ENCODE measurements at places on chromosomes 12 and 14. TPM values are rescaled to one million over a fixed set of nuclear protein-coding genes. Genes with fewer than 3 reads are reported as not detected.

GRCh38 chr14:74848768-74849167 lies 27.2 kb downstream of the PROX2 start:
- no peak for DNase-seq

PAPLN gene
- total RNA-seq: 17.3 TPM

DNA sequence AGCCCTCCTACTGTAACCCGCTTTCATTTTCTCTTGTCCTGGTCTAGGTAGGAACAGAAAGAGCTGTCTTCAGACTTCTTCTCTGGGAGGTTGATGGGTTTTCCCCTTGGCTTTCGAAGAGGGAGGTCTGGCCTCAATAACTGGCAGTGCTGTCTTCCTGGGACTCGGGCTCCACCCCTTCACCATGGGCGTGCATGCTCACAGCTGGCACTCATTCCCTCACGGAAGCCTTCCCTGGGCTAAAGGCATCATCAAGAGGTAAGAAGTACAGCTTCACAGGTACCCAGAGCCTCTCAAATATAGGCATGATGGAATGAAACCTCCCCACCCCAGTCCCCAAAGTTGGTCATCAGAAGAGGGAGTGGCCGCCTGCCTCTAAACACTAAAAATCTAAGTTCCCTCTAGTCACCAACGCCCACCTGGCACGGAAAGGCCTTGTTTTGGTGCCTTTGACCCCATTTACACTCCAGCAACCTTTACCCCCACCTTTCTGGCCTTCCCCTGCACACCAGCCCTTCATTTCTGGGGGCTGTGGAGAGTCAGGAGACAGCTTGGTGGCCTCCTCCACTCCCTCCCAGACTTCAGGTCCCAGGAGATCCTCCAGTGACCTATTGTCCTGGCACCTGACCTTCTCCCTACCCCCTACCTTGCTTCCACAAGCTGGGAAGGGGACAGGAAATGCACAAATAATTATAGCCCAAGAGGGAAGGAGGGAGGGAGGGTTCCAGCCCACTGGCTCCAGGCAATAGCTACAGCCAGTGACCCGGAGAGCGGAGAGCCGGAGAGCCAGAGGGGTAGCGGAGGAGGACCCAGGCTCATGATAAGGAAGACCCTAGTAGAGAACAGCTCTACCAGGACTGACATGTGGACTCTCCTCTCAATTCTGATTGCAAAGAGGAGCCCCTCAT lies 2.8 kb downstream of the RAPGEF3 start:
- DNase-seq: no peak

SLCO1B3 gene
- not detected for total RNA-seq

DNA sequence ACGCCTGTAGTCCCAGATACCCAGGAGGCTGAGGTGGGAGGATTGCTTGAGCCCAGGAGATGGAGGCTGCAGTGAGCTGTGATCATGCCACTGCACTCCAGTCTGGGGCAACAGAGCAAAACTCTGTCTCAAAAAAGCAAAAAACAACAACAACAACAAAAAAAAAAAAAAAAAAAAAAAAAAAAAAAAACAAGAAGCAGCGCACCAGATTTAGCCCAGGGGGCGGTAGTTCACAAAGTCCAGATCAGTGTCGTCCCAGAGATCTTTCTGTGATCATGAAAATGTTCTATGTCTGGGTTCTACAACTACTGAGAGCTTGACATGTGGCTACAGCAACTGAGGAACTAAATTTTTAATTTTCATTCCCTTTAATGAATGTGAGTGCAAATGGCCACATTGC lies 27.4 kb downstream of the OAS2 start:
- DNase-seq: peak; percentile 55

- no peak for DNase-seq
Observed at GRCh38 chr14:72621387-72622065, 272.4 kb downstream of the DPF3 start.
